Right renal pelvis (tissue), 4 donors: ENCODE measurements at places on chromosomes 4 and X. TPM values are rescaled to one million over a fixed set of nuclear protein-coding genes. Genes with fewer than 3 reads are reported as not detected.

DNA sequence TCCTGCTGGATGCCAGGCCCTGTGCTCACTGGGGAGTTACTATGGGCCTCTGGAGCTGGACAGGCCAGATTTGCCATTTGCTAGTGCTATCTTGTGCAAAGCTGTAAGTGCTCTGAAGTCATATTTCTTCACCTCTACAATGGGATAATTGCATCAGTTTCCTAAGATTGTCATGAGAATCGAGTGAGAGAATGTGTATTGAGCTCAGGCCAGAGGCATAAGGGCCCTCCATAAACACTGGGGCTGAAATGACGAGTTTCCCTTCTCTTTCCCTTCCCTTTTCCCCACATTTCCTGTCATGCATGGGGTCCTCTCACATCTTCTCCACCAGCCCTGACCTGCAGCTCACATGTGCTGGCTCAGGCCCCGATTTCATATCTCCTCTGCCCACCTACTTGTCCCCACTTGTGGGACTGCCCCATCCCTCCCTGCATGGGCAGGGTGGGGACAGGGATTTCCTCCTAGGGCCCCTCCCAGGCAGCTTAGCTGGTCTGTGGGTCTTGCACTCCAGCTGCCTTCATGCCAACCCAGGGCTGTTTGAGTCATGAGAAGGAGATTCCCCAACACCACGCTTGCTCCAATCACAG is 358.8 kb downstream of the MID1IP1 start:
- no peak for DNase-seq

- no peak for DNase-seq
Measured at GRCh38 chr4:126061655-126062054, 746.9 kb downstream of the FAT4 start.

GRCh38 chrX:74408304-74408703 is 13.0 kb upstream of the SLC16A2 start:
- no peak for DNase-seq

GRCh38 chr4:126354784-126355183 is 1040.0 kb downstream of the FAT4 start:
- DNase-seq: no peak

DNA sequence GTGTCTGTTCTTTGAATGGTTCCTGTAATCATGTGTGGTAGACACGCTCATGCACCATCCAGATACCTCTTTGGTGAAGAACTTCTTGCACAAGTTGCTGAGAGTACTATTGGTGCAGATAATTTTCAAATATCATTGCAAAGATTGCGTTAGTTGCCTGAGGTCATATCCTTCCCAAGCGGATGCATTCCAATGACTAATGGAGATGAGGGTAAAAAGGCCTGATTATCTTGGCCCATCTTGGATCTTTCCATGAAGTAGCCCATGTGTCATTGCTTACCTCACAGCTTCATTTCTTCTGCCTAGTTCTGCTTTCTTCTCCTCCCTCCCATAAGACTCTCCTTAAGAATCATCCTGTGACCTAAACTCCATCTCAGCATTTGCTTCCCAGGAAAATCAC is 384.9 kb upstream of the CNKSR2 start:
- DNase-seq: no peak

DNA sequence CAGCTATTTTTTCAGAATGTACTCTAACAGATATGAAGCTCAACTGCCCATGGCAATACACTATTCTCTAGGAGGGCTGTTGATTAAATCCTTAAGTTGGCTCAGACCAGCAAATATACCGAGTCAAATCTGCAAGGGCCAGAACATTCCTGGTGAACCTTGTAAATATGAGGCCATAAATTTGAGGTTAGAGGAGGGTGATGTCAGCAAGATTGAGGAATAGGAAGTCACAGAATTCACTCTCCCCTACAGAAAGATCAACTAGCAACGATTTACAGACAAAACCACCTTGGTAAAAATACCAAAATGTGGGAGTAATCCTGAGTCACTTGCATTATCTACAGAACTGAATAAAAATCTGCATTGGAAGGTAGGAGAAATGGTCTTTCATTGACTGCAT is 399.3 kb downstream of the GPM6A start:
- DNase-seq: no peak

- no peak for DNase-seq
Measured at GRCh38 chrX:46374371-46374770, 170.8 kb downstream of the ZNF674 start.

DNA sequence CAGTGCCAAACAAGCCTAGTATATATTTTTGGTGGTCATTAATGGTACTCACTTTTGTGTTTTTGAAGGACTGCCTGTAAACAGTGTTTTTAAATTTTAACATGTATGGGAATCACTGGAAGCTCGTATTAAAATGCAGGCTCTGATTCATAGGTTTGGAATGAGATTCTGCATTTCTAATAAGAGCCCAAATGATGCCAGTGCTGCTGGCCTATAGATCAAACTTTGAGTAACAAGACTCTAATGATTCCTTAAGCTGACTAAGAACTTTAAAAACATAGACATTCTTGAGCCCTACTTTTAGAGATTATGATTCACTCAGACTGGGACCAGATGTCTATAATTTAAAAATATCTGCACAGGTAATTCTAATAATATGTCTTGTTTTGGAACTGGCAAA is 823.2 kb upstream of the LCORL start:
- no peak for DNase-seq

- no peak for DNase-seq
Measured at GRCh38 chr4:38560768-38561558, 103.0 kb upstream of the KLF3 start.

- no peak for DNase-seq
Measured at GRCh38 chr4:77327151-77327550, 170.1 kb downstream of the CCNG2 start.

DNA sequence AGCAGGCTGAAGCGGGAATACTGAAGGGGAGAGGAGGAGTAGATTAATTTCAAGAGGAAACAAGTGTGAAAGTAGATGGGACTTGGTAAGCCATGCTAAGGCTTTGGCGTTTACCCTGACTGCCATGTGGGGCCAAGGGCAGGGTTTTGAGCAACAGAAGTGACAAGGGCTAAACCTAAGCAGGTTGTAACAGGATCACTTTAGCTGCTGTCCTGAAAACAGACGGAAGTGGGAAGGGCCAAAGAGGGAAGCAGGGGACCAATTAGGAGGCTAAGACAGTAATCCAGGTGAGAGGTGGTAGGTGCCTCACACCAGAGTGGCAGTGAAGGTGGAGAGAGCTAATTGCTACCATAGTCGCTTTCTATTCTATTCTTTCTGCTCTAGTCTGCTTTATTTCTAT is 166.5 kb downstream of the PJA1 start:
- DNase-seq: no peak

Gene CYBB
- polyA plus RNA-seq: 11.8 TPM

Gene FGF2
- polyA plus RNA-seq: 10.7 TPM

Gene POLA1
- polyA plus RNA-seq: 18.7 TPM

Gene ERCC6L
- 5.2 TPM for polyA plus RNA-seq

Gene SASH3
- 2.5 TPM for polyA plus RNA-seq
